Anterior cingulate cortex (tissue), 58 donors: ENCODE measurements at places on chromosomes 7 and 10.

GRCh38 chr7:81233208-81233940 lies 314.5 kb upstream of the SEMA3C start:
- no peak for DNase-seq

DNA sequence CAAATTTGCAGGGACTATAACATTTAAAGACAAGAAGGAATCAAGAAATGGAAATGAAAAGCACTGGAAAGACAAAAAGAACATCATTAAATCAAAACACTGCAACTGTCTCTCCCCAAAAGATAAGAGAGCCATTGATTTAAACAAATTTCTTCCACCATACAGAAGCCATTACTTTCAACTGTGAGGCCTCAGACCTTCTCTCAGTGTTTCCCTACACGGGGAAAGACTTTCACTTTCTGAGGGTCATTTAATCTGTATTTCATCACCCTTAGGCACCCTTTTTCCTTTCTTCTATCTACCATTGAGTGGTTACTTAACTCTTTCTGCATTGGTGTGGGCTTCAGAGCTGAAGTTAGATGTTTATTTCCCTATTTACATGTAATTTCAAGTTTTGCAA lies 47.5 kb downstream of the CCDC172 start:
- no peak for DNase-seq

DNA sequence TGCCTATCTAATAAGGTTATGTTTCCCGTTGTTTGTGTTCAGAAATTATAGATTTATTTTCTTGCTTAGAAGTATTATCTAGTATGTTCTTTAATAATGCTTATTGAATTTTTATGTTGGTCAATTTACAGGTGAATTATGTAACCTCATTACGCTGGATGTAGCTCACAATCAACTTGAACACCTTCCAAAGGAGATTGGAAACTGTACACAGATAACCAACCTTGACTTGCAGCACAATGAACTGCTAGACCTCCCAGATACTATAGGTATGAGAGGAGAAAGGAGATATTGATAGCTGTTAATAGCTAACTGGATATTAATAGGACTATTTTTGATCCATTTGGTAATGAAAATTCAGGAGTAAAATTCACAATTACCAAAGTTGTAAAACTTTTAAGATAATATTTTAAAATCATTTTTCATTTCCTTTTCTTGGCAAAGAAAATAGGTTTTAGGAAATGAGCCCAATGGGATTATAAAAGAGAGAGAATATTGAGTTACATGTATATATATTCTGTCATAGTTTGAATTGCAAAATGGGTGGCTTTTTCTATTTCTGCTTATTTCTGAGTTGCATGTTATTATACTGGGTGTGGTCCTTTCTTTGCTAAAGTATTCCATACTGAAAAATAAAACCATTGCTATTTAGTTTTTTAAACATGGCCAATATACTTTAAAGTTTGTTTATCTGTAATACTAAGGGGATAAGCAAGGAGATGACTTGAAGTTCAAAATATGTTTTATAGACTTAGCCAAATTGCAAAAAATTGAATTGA lies 66.3 kb downstream of the SHOC2 start:
- no peak for DNase-seq

- no peak for DNase-seq
Observed at GRCh38 chr10:110995301-110995700, 75.9 kb downstream of the SHOC2 start.

DNA sequence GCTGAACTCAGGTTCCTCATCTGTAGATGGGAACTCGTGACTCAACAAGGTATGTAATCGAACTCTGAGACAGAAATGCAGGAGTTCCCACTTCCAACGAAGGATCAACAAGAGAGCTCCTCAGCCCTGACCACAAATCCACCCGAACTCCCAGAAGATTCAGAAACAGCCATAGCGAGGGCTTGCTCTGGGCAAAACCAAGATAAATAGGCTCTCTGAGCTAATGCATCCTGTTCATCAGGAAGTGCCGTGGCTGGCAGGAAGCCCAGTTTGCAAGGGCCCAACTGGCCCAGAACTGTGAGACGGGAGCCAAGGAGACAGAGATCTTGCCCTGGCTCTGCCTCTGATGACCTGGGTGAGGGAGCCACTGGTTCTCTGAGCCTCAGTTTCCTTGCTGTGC lies 141.7 kb upstream of the PFKP start:
- no peak for DNase-seq
